A549 treated with AZD2906 at 1 μM for 4 hours (cell line): ENCODE measurements at places on chromosomes 6 and 20. TPM values are rescaled to one million over a fixed set of nuclear protein-coding genes. Genes with fewer than 3 reads are reported as not detected.

ALDH8A1 gene
- total RNA-seq = 0.08 to 0.17 TPM (median 0.13 TPM) in 5 replicates

REM1 gene
- 0.59 to 1.3 TPM (median 0.90 TPM) in 5 replicates for total RNA-seq

MOXD1 gene
- total RNA-seq = 1.3 to 1.7 TPM (median 1.5 TPM) in 5 replicates

EFCAB8 gene
- 0.01 TPM in 1 of 5 replicates, not detected in the others for total RNA-seq
